ENCODE measurements at places on chromosomes 7 and 10.

DNA sequence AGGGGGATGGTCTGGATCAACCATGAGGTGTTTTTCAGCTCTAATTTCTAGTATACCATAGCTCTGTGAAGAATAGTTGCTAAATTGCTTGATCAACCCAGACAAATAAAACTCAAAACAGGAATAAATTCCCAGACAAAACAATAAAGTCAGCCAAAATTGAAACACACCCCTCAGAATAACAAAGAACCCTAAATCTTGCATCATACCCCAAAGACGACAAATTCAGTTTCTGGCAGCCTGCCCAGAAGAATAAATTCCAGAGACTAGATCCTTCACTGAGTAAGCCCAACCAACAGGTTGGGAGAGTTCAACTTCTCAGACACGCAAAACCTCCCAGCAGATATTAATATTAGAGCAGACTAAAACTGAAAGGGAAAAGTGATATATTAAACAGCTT is 11.2 kb upstream of the SEM1 start:
- no peak for DNase-seq

- no peak for DNase-seq
These were observed 235.1 kb upstream of the ADARB2 start for GRCh38 chr10:1972406-1972805.

GRCh38 chr7:114243646-114244045 is 171.0 kb upstream of the FOXP2 start:
- no peak for DNase-seq

GRCh38 chr7:116669769-116670168 is 2.2 kb upstream of the MET start:
- DNase-seq, result no peak

DNA sequence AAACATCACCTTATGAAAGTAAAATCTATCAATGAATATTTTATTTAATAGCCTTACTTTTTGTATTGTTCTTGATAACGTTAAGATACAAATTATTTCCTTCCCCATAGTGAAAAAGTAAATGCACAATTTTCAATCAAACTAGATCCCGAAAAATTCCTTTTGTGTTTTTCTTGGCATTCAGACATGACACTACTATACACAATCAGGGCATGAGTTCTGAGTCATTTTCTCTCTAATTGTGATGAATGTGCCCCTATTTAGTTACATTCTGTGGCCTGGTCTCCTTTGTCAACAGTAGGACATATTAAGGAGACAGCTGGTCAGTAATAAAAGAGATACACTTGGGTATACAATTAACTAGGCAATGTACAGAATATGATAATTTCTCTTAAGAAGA is 19.8 kb downstream of the COL1A2 start:
- DNase-seq, result no peak

- DNase-seq, result no peak
These were observed 134.4 kb upstream of the FAM3C start for GRCh38 chr7:121530227-121531174.

- no peak for DNase-seq
These were observed 68.6 kb upstream of the CACUL1 start for GRCh38 chr10:118823256-118823907.

GRCh38 chr10:30759423-30759822 is 129.9 kb upstream of the LYZL2 start:
- no peak for DNase-seq

DNA sequence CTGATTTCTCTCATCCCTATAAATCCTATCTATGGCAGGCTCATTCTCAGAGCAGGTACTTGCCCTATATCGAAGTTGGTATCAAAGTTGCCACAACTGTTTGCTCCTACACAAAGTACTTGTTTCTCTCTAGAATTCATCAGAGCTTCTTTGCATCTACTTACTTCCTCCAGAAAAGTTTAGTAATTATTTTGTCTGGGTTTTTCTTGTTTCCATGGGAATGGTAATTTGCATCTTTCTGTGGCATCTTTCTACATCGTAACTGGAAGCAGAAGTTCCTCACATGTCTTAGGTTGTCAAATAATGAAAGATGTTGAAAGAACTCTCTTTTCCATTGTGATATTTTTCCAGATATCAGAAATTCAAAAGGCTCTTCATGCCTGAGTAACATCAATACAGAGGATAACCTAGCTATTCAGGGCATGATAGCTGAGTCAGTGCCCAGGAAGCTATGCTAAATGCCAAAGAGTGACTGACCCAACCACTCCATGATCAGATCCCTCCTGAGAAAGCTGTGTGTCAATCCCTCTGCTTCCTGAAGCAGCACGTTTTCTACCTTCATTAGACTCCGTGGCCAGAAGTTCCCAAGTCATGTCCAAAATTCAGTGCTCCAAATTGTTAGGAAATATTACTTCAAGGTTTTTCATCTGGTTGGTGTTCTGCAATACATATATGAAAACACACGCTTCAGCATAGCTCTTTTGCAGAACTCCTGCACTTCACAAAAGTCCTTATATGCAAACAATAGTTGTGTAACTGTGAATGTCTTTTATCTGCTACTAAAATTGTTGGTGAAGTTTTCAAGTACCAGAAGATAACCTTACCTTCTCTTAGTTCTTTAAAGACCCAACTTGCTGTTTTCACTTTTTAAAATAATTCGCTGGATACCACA is 216.5 kb downstream of the VTI1A start:
- DNase-seq, result no peak

DNA sequence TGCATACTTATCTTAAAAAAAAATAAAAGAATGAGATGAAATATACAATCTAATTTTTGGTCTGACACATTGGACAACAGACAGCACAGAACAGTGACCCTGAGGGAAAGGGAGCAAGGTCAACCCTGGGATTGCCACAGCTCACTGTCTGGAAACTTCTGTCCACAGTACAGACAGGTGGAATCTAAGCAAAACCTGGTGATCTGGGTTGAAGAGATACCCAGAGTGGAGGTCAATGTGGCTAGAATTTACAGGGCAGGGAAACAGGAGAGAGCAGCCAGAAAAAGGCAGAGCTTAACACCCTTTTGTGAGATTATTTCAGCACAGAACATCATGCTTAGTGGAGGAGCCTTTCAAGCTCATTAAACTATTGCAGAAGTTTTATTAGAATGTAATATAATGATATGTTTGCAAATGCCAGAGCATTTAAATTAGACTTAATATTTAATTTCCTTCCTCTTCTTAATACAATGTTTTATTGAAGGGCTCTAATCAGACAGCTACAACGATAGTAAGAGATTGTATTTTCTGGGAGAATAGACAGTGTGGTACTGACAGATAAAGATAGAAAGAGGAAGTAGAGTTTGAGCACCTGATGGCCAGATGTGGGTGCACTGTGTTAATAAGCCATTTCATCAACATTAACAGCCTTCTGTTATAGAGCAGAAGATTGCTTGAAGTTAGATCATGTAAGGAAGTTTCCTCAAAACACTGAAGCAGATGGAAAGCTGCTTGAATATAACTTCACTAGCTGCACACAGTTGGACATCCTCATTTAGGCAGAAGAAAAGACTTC is 309.4 kb downstream of the HGF start:
- DNase-seq, result no peak

GRCh38 chr7:139180700-139181311 is 50.2 kb upstream of the UBN2 start:
- DNase-seq, result no peak

All from stimulated activated CD8-positive, alpha-beta memory T cell treated with anti-CD3 and anti-CD28 coated beads, Interleukin-4, amount 100 ng/mL, for 4 hours (primary cell).